SW 1271 (cell line): ENCODE measurements at places on chromosomes 11 and 22.

- no peak for DNase-seq
These were observed 35.1 kb upstream of the GGTLC2 start for GRCh38 chr22:22609291-22609690.

GRCh38 chr22:22460635-22461034 is 47.9 kb downstream of the ZNF280B start:
- no peak for DNase-seq

- no peak for DNase-seq
These were observed 5.5 kb downstream of the C11orf24 start for GRCh38 chr11:68266121-68266891.

DNA sequence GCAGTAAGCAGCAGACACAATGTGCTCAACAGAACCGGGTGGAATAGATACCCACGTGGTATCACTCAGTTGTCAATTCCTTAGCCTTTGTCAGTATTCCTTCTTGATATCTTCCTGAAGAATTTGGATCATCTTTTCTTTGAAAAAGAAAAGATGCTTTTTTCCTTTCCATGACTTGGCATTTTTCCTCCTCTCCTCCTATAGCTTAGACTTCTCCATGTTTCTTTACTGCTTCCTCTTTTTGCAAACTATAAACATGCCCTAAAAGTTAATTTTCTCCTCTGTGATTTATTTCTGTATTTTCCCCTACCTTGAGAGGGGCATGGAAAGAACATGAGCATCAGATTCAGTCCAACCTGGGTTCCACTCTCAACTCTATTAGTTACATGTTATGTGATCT is 11.7 kb downstream of the CBLIF start:
- DNase-seq: no peak

GRCh38 chr11:23604966-23605365 is 744.7 kb upstream of the CCDC179 start:
- DNase-seq: no peak

- DNase-seq: no peak
These were observed 167.9 kb downstream of the NTM start for GRCh38 chr11:131538322-131538721.

GRCh38 chr11:66261578-66261977 is 6.9 kb upstream of the RAB1B start:
- no peak for DNase-seq

DNA sequence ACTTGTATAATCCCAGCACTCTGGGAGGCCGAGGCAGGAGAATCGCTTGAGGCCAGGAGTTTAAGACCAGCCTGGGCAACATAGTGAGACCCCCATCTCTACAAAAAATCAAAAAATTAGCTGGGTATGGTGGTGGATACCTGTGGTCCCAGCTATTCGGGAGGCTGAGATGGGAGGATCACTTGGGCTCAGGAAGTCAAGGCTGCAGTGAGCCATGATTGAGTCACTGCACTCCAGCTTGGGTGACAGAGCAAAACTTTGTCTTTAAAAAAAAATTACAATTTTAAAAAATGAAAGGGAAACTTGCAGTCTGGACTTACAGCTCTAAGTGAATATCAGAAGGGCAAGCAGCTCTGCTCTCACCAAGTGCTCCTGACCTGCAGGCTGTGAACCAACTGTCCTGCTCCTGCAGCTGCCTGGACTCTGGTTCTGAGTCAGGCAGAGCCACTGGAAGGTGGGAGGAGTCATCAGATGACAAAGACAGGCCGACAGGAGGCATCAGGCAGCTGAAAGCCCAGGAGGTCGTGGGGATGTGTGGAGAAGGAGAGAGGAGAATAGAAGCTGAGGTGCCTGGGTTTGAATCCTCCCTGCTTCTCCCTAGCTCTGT is 9.6 kb downstream of the SMTNL1 start:
- peak; percentile 44 for DNase-seq

- DNase-seq: no peak
These were observed 6.1 kb downstream of the CDC42EP1 start for GRCh38 chr22:37566329-37566837.
